Activated CD4-positive, alpha-beta T cell treated with anti-CD3 and anti-CD28 coated beads, Interleukin-2, amount 50 U/mL, for 4 hours (primary cell): ENCODE measurements at places on chromosomes 1 and 21.

- no peak for DNase-seq
Observed at GRCh38 chr1:9119745-9120144, 9.2 kb downstream of the GPR157 start.

DNA sequence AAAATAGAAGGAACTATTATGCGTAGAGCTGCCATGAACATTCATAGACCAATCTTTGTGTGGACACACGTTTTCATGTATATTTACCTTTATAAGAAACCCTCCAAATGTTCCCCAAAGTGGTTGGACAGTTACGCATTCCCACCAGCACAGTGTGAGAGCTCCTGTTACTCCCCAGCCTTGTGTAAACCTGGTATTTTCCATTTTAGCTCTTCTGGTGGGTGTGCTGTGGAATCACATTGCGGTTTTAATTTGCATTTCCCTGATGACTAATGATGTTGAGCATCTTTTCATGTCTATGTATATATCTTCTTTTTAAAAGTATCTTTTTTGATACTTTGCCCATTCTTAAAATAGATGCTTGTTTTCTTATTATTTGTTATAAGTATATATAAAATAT lies 3.2 kb upstream of the UBASH3A start:
- DNase-seq, result no peak

- DNase-seq, result no peak
Observed at GRCh38 chr1:156124557-156125483, 10.3 kb downstream of the LMNA start.

DNA sequence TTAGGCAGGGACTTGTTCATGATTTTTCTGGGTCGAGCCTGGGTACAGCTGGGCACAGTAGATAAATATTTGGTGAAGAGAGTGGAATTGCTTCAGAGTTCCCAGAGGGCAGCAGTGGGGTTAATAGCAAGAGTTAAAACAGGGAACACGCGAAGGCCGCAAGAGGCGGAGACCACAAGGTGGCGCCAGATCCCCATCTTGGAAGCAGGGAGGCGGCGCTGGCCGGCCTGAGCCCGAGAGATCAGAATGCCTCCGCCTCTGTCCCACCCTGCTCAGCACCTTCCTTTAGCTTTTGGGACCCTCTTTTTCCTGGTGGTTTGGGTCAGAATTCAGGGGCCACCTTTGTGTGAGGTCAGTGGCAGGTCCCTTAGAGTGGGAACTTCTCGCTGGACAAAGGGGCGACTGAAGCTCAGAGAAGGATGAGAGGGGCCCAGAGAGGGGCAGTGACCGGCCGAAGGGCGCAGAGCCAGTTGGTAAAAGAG lies 6.5 kb upstream of the PADI2 start:
- DNase-seq, result peak; percentile 83

GRCh38 chr1:27348861-27349783 lies 7.3 kb downstream of the SYTL1 start:
- DNase-seq, result no peak
